Right atrium auricular region (tissue), 2 donors: ENCODE measurements at places on chromosomes 7 and 10. TPM values are rescaled to one million over a fixed set of nuclear protein-coding genes. Genes with fewer than 3 reads are reported as not detected.

GRCh38 chr7:47202146-47202783, 379.6 kb downstream of the TNS3 start:
- no peak for DNase-seq

- no peak for DNase-seq
Measured at GRCh38 chr10:12081879-12082557, 13.3 kb downstream of the DHTKD1 start.

CTNNA3 gene
- total RNA-seq, result 23.8 TPM

- no peak for DNase-seq
Measured at GRCh38 chr7:98655611-98656010, 38.5 kb downstream of the NPTX2 start.

VSTM4 gene
- 17.6 TPM for total RNA-seq

DNA sequence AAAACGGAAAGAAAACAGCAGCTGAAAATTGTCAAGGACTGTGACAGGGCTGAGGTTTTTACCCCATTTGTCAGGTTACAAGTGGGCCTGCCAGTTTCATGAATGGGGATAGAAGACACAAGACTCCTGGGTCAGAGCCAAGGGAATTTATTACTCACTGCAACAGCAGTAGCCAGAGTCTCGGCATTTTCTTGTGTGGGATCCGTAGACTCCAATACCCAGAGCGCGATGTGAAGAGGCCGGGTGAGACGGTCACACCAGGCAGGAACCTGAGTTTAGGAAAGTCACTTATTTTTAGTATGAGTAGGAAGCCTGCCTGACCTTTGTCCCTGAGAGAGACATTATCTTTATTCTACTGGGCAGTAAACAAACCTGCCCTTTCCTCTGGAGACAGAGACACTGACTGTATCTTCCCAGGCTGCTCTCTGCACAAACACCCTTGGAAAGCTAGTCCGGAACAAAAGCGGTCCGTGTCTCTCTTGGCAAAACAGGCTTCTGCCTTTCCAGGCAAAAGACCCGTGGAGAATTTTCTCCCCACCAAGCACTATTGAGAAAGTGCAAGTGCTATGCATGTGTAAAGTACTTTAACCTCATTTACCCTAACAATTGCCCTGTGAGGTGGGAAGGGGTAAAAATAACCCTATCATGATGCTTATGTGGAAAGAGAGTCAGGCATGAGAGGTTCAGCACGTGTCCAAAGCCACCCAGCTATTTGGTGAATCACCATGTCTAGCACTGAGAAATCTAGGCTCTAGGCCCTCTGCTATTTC, 58.4 kb downstream of the JCAD start:
- DNase-seq, result peak; percentile 89

GRCh38 chr7:9498303-9498702, 1064.9 kb downstream of the NXPH1 start:
- DNase-seq, result no peak

- no peak for DNase-seq
Measured at GRCh38 chr7:68504716-68505115, 1093.6 kb upstream of the AUTS2 start.

WNT8B gene
- not detected for total RNA-seq

HGF gene
- total RNA-seq, result 2.1 TPM

WIPF3 gene
- total RNA-seq, result 1.3 TPM

DNA sequence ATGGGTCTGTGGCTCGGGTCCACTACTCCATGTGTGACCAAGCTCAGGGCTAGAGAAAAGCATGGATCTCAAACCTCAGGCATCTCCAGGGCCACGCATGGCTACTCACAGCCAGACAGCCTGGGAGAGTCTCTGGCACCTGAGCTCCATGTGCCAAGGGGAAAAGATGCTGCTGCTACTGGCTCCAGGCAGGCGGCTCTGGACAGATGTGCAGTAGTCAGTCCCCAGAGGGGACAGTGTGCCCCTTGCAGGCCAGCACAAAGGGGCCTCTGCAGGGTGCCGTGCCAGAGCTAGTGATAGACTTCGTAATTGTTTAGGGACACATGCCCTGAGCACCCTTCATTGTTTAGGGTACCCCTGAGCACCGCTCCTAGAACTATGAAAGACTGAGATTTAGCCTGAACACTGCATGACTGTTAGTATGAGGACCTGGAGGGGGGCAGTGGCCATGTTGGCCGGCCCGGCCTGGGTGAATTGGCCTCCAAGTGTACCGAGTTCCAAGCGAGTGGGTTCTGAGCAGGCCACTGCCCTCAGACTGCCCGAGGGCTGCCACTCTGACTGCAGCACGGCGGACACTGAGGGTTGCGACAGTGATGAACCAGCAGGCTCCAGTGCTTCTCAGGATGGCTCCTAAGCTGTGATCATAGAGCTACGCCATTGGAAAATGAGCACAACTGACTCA, 80.7 kb downstream of the TCERG1L start:
- DNase-seq, result no peak

MEOX2 gene
- total RNA-seq, result 4.5 TPM

DNA sequence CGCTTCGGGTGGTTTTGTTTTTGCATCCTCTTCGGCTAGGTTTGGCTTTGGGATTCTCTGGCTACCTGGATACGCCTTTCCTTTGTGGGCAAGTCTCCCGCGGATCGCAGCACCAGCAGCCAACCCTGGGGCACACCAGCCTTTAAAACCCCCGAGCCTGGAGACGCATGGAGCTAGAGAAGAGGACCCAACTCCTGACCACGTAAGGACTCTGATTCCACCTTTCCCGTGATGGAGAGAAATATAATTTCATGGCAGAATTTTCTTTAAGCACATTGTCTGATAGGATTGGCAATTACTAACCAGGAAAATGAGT, 535.4 kb upstream of the GALNT17 start:
- DNase-seq, result no peak

DNA sequence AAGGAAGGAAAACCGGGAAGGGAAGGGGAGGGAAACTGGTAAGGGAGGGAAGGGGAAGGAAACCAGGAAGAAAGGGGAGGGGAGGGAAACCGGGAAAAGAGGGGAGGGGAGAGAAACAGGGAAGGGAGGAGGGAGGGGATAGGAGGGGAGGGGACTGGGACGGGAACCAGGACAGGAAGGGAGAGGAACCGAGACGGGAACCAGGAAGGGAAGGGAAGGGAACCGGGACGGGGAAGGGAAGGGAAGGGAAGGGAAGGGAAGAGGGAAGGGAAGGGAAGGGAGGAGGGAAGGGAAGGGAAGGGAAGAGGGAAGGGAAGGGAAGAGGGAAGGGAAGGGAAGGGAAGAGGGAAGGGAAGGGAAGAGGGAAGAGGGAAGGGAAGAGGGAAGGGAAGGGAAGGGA, 13.6 kb downstream of the C10orf67 start:
- no peak for DNase-seq

DNA sequence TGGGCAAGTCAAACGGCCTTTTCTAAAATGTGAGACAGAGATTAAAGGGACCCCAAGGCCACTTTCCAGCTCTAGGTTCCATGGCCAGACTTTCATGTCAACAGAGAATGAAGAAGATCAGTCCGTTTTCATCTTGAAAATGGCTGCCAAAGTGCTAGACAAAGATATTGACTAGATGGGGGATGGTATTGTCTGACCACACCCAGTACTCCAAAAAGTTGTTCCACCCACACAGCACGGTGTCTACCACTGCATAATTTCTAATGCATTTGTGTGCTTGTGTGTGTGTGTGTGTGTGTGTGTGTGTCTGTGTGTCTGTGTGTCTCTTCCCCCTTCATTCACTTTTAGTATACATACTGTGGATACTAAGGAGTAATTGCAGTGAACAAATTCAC, 1.3 kb downstream of the COL1A2 start:
- DNase-seq, result no peak

CYP3A4 gene
- total RNA-seq, result not detected

DNA sequence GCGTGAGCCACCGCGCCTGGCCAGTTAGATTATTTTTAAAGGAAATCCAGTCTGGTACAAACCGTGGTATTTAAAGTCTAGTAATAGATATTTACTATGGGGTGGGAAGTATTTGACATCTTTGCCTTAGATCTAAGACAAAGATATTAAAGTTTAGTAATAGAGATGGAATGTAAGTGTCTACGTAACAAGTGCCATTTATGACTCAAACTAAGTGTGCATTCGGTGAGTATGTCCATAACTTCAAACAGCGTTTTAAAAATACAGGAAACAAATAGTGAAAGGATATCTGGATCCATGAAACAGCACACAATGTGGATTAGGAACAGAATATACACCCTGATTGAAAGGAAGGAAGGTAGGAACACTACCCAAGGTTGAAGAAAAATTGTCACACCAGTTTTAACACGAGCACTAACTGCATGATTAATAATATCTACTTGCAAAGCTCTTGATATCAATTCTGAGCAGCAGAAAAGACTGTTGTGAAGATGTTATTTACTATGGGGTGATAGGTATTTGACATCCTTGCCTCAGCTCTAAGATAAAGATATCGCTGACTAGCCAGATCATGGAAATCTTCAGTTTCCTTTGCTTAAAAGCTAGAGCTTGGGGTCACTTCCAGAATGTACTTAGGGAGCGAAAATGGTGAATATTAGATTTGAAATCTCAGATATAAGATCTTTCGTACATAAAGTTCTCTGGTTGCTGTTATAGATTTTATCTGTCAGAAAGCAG, 48.7 kb downstream of the EPC1 start:
- DNase-seq, result no peak

GRCh38 chr10:50234486-50234885, 16.8 kb downstream of the ASAH2 start:
- DNase-seq, result no peak

BAZ1B gene
- 37.7 TPM for total RNA-seq
